ENCODE measurements at places on chromosomes 5 and 9.

- DNase-seq: no peak
Observed at GRCh38 chr5:164672931-164673694, 1167.7 kb downstream of the MAT2B start.

DNA sequence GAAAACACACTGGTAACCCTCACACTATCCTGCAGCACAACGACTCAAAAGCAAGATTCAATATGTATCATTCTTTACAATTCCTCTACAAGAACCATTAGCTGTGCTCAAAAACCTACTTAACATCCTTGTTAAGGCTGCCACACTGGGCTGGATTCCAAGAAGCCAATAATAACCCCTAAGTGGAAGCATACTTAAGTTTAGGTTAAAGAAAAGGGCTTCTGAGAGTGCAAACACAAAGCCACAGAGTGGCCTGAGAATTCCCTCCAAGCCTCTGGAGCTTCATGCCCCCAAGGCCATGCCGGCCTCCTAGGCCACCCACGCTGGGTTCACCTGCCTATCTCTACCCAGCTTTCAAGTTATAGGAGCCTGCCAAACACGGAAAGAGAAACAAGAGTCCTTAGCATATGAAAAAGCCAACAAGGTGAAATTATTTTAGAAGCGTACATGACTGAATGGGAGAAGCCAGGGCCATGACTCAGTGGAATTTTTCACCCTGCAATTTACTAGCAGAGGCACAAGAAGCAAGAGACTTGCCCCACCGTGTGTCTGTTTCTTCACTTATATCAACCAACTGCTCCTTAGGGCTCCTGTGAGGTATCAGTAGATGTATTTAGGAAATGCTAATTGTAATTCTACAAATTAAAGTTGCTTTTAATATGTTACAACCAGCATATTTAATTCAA is 293.0 kb downstream of the SPOCK1 start:
- DNase-seq: peak; percentile 39

DNA sequence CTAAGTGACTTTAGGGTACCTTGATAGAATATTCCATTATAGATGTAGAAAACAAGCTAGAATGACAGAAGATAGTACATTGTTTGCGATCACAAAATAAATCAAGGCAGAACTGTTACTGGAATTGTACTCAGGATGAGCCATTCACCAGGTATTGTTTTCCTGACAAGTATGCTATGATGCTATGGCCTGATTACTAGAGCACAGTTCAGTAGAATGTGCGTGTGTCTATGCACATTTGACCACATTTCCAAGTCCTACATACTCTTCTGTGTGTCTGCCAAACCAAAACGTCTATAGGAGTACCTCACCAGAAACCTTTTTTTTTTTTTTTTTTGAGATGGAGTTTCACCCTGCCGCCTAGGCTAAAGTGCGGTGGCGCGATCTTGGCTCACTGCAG is 43.3 kb upstream of the CDC42SE2 start:
- no peak for DNase-seq

- no peak for DNase-seq
Observed at GRCh38 chr9:26210338-26210851, 532.2 kb upstream of the TUSC1 start.

DNA sequence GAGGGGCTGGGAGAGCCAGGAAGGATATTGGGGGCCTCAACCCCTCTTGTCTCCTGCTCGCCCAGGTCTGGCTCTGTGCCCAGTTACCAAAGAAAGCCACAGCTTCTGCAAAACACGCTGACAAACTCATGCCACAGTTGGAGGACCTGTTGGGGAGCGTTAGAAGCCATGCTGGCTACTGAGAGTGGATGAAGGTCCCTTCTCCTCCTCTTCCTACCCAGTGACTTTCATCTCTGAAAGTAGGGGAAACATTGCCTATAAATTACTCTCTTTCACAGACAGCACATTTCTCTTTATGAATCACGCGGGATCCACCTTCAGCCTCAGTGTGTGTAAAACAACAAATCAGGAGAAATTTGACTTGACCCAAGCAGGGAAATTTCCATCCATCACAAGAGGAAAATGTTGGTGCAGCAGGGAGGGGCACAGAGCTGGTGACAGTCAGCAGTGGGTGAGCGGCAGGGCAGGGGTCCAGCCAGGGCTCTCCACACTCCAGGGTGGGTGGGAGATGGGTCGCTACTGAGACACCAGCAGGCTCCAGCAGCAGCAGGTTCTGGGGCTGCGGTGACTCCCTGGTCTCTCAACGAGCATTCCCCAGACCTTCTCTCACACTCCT is 181.9 kb downstream of the FGF18 start:
- DNase-seq: no peak

GRCh38 chr5:111498346-111498745 is 14.0 kb downstream of the STARD4 start:
- DNase-seq: no peak

DNA sequence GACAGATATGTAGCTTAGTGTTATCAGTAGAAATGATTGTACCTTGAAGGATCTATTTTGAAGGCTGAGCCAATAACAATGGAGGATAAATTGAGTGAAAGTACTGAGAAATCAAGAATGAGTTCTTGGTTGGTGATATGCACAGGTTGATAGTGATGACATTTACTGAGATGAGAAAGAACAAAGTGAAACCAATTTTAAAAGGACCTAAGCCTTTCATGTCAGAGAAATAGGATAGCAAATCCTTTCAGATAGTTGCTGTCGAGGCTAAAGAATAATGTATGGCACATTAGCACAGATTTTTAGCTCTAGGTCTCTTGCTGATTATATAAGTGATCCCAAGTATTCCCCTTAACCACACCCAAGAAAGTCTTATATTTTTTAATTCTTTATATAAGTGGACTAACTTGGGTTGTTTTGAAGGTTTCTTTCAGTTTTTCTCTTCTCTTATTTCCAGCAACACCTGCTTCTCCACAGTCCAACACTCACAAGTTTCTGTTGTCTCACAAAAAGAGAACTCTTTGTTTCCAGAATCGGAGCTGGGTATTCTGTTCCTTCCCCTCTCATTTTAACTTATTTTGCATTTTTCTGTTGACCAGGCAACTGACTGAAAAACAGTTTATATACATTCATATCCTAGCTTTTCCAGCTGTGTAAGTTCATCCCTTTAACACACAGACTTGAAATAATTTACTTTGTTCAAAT is 286.9 kb upstream of the ATP10B start:
- no peak for DNase-seq

DNA sequence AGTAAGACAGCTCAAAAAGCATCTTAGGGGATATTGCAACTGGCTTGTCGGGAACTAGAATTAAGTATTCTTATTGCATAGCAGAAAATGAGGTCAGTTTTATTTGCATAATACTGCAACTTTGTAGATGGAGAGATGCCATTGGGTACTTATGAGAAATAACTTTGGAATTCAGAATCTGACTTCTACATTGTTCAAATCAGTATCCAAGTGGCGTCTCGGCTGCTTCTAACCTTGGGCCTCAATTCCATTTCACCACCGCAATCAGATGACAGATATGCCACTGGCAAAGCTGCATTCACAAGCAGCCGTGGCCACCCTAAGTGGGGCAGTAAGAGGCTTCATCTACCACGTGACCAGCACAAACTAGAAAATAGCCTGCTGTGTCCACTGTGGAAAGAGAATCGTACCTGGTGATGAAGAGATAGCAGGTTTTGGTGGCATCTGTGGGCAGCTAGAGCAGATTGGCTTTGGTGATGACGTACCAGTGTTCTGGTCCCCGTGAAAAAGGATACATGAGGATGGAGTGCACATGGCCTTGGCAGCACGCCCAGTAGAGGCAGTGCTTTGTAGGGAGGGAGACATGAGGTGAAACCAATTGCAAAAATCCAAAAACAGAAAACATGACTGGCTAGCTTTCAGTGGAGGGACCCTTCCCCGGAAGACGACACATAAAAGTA is 116.6 kb downstream of the KLHL3 start:
- peak; percentile 91 for DNase-seq

- peak; percentile 34 for DNase-seq
Observed at GRCh38 chr5:148091991-148092964, 28.5 kb downstream of the SPINK5 start.

GRCh38 chr5:156420665-156421064 is 93.7 kb downstream of the SGCD start:
- DNase-seq: no peak

- no peak for DNase-seq
Observed at GRCh38 chr5:93055561-93055960, 525.5 kb downstream of the NR2F1-AS1 start.

- DNase-seq: no peak
Observed at GRCh38 chr5:110477911-110478310, 248.6 kb downstream of the TMEM232 start.

GRCh38 chr9:118954857-118955256 is 414.4 kb downstream of the BRINP1 start:
- DNase-seq: no peak

GRCh38 chr5:17276445-17276844 is 59.0 kb downstream of the BASP1 start:
- DNase-seq: no peak

DNA sequence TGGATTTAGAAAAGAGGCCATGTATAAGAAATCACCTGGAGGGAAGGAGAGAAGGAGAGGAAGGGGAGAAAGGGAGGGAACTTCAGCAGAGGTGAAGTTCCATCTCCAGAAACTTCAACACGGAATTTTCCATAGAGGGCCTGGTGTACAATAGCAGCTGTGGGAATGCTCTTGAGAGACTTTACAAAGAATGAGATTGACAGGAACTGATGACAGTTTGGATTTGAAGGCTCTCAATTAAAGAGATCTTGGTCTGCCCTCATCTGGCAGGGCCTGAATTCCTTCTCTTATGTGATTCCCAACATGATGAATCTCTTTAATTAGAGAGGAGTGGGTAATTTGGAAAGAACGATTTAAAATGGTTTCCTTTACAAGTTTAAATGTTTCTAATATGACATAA is 143.5 kb downstream of the MLLT3 start:
- DNase-seq: no peak

- no peak for DNase-seq
Observed at GRCh38 chr5:94329115-94329514, 289.3 kb downstream of the KIAA0825 start.

DNA sequence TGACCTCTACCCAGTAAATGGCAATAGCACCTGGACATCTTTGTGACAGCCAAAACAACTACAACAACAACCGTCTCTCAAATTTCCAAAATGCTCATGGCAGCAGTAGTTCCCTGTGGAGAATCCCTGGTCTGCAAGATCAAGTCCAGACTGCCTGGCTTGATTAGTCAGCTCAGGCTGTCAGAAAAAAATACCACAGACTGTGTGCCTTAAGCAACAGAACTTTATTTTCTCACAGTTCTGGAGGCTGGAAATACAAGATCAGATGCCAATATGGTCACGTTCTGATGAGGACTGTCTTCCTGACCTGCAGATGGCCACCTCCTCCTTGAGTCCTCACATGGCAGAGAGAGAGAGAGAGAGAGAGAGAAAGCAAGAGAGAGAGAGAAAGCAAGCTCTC is 52.3 kb upstream of the MOCS2 start:
- peak; percentile 43 for DNase-seq

DNA sequence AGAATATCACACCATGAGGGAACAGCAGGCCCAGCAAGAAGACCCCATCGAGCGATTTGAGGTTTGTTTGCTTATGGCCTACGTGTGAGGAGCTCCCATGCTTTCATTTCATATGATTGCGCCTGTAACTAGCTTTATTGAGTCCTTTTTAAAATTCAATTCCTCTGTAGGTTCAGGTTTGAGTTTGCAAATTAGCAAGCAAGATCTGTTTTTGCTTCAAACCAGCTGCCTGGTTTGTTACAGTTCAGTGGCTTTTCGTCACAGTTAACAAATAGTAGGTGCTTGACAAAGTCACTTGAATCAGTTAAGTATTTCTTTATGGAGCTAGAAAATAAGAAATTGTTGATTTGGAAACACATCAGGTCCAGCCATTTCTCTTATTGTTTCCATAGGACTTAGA is 56.3 kb downstream of the GPR21 start:
- DNase-seq: no peak

DNA sequence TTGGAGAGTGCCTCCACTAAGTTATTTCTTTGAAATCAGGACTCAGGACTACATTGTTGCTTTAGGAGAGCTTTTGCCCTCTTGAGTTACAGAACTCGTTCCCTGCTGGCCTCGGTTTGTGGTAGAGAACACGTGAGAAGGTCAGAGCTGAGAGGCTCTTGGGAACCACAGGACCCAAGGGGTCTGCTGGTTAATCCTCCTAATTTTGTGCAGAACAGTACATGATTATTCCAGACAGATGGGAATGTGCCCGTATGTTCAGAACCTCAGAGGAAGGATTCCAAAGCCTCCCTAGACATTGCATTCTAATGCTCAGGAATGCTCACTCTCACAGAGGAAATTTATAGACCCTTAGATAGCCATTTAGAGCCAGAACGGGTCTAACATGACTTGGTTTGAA is 25.2 kb upstream of the BASP1 start:
- no peak for DNase-seq

- DNase-seq: no peak
Observed at GRCh38 chr5:93926831-93927620, 185.6 kb upstream of the POU5F2 start.

- no peak for DNase-seq
Observed at GRCh38 chr9:133522073-133522910, 2.5 kb downstream of the MYMK start.

GRCh38 chr9:136533775-136534157 is 12.1 kb downstream of the NOTCH1 start:
- no peak for DNase-seq

- DNase-seq: no peak
Observed at GRCh38 chr5:167571824-167572223, 719.6 kb upstream of the WWC1 start.

DNA sequence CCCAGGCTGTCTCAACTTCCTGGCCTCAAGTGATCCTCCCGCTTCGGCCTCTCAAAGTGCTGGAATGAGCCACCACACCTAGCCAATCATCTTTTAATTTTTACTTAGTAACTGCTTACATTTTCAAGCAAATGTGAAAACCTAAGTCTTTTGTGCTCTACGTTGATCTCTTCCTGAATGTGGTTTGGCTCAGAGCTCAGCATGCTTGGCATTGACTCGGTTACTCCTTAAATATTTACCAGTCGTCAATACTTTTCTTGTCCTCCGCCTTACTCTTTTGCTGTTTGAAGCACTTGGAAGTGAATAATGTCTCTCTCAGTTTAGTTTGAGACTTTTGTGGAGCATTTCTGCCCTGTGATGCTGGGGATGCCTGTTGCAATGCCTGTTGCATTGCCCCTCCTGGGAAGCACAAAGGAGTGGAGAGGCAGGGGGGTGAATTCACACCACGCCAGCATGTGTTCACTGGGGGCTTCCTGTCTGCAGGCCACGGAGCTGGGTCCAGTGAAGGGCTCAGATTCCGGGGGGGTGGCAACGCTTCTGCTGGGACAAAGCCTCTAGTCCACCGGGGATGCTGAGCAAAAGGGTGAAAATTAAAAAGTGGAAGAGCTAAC is 13.1 kb upstream of the TENT4A start:
- no peak for DNase-seq
